ENCODE measurements at places on chromosomes 7 and 10. TPM values are rescaled to one million over a fixed set of nuclear protein-coding genes. Genes with fewer than 3 reads are reported as not detected.

DNA sequence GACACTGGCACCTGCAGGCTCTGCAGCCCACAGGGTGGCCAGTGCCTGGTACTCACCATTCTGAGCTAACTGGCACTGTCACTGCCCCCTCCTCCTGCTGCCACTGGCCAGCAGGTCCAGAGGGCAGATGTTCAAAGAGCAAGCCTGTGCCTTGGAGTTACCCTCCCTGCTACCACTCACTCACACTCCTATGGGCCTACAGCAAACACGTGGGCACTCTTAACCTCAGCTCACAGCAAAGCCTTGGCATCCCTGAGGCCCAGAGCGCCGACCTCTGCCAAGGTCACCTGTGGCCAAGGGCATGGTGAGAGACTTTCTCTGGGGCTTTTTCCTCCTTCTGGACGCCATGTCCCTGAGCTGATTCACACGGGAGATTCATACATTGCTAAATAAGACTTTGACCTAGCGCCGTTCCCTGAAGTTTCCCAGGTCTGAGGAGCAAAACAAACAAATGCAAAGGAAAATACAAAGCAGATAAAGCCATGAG, 270.0 kb upstream of the PPP2R2D start:
- no peak for DNase-seq

- no peak for DNase-seq
These were observed 429.4 kb upstream of the AKR1E2 start for GRCh38 chr10:4396401-4397283.

- DNase-seq, result no peak
These were observed 47.4 kb downstream of the MTPN start for GRCh38 chr7:135929722-135930141.

DNA sequence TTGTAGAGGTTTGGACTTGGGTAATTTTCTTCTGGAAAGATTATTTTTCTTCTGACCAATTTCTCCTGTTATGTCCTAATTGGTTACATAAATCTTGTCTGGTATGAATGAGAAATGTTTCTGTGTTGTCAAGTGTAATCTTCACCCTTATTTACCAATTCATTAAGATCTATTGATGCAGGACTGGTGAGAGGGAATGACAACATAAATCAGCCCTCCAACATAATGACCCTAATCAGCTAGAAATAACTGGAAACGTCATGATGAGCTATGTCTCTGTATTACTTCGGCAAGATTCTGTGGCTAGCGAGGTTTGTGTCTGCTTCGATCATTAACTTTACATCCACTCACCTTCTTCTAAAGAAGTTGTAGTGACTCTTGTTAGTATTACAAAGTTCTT, 3.5 kb downstream of the FOXP2 start:
- DNase-seq, result no peak

DNA sequence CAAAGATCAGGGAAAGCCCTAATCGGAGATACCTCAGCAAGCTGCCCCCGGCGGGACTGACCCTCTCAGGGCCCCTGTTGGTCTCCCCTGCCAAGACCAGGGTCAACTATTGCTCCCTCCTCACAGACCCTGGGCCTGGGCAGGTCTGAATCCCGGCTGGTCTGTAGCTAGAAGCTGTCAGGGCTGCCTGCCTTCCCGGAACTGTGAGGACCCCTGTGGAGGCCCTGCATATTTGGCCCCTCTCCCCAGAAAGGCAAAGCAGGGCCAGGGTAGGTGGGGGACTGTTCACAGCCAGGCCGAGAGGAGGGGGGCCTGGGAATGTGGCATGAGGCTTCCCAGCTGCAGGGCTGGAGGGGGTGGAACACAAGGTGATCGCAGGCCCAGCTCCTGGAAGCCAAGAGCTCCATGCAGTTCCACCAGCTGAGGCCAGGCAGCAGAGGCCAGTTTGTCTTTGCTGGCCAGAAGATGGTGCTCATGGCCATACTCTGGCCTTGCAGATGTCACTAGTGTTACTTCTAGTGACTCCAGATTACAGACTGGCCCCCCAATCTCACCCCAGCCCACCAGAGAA, 24.1 kb downstream of the TBATA start:
- peak; percentile 45 for DNase-seq

GRCh38 chr10:24170199-24170598, 38.7 kb upstream of the KIAA1217 start:
- no peak for DNase-seq

GRCh38 chr10:35307297-35307696, 29.0 kb upstream of the CCNY start:
- no peak for DNase-seq

- peak; percentile 58 for DNase-seq
These were observed 40.1 kb upstream of the CFAP46 start for GRCh38 chr10:132982301-132982989.

GRCh38 chr10:124693801-124694416, 50.3 kb downstream of the FAM53B start:
- DNase-seq, result peak; percentile 83

DNA sequence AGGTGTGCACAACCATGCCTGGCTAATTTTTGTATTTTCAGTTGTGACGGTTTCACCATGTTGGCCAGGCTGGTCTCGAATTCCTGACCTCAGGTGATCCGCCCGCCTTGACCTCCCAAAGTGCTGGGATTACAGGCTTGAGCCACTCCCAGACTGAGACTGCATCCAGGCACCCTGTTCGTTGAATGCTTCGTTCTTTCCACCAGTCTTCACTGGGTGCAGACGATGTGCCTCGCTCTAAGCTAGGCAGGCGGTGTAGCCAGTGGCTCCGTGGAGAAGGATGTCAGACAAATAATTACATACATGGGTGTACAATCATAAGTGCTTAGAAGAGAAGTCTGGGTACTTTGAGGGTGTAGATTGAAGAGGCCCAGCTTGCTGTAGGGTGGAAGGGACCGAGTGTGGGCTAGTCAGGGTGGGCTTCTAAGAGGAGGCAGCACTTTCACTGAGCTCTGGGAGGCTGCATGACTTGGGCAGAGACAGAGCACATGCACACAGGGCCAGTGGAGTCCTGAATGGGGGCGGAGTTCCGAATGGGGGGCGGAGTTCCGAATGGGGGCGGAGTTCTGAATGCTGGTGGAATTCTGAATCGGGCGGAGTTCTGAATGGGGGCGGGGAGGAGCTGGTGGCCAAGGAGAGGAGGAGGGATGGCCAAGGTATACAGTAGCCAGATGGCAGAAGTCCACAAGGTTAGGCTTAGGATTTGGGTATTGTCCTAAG, 74.3 kb downstream of the COL26A1 start:
- peak; percentile 33 for DNase-seq

DNA sequence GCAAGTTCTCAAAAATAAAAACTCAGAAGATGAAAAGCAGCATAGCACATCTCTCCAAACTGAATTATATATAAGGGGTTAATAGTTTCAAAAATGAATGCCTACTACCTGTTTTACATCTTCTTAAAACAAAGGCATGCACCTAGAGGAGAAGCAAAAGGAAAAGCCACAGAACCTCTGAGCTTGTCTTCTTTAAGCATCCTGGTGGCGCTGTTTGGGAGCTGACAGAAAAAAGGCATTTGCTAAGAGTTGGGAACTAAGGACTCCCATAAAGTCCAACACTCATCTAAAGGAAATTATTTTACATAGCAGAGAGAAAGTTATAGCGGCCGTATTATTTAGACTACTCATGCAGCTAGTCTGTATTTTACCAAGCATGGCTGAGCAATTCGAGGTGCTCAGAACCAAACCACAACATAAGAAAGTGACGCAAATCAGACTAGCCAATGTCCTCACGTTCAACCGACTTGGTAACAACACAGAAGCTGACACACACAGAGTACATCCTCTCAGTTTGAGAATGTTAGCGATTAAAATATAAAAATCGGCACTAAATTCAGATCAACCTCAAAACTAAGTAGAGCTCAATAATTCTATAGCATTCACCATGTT, 38.8 kb downstream of the PTN start:
- DNase-seq, result peak; percentile 20

DNA sequence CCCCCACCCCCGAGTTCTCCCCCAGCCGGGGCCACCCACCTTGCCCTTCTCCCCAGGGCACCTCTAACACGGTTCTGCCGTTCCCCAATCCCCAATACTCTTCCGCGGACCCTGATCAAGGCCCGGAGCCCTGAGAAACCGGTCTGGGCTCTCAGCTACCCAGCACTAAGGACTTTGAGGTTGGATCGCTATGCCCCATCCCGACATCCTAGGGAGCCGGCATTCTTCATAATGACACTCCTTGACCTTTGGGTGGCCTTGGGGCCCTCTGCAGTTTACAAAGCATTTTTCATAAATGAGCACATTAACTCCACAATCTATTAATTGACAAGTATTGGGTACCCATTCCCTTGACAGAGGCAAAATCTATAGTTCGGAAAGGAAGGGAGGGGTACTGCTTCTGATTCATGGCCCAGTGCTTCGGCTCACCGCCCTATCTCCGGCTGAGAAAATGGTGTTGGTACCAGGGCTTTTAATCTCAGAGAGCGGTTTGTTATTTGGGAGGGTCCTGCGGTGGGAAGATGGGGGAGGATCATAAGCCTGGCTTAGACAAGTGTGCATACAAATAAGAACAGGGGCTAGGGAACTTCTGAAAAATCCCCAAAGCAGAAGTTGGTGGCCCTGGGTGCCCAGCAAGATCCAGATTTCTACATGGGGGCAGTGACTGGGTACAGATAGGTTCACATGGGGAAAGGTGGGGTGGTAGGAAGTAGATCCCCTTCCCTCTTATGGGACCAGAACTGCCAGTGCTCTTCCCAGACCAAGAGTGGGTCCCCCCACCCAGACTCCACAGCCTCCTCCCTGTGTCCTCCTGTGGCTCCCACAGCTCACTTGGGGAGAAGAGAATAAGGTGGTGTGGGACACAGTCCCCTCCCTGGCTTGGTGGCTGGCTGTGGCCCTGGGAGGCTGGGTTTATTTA, 3.2 kb downstream of the IMPDH1 start:
- no peak for DNase-seq

DNA sequence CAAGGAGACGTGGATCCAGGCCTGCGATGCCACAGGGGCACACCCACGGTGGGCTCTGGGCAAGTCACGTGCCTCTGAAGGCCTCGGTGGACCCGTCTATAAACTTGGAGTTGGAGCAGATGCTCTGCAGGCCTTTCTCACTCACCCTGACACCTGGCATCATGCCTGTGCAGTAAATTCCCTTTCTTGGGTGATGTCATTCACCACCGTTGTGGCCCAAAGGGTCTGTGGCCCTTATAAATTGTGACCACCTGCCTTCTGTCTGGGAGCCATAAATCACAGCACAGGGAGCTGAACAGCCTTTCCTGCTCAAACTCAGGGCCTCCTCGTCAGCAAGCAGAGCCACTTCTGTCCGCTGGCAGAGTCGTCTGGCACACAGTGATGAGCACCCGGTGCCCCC, 52.2 kb downstream of the GPAM start:
- peak; percentile 71 for DNase-seq

- DNase-seq, result no peak
These were observed 21.4 kb upstream of the CHST12 start for GRCh38 chr7:2381881-2382509.

DNA sequence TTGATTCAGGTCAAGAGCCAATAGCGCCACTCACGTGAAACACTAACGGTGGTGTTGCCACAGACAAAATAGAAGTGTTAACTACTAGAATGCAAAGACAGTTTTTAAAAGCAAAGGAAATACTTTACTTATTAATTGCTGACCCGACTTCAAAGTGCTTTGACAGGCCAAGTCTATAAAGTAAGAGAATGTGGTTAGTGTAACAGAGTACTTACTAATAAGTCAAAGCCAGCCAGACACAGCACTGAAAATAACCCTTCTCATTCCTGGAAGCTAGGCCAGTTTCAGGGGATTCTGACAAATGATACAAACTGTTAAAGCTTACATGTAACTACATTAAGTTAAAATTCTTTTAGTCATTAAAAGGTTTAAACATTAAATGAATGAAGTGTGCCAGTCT, 50.3 kb downstream of the ENO4 start:
- DNase-seq, result peak; percentile 84

- no peak for DNase-seq
These were observed 30.1 kb downstream of the C10orf90 start for GRCh38 chr10:126640401-126640800.

GRCh38 chr7:107959527-107959898, 43.4 kb downstream of the LAMB1 start:
- no peak for DNase-seq

GRCh38 chr7:117859246-117859812, 13.9 kb downstream of the CTTNBP2 start:
- no peak for DNase-seq

- DNase-seq, result no peak
These were observed 722.8 kb downstream of the AUTS2 start for GRCh38 chr7:70321016-70321590.

DNA sequence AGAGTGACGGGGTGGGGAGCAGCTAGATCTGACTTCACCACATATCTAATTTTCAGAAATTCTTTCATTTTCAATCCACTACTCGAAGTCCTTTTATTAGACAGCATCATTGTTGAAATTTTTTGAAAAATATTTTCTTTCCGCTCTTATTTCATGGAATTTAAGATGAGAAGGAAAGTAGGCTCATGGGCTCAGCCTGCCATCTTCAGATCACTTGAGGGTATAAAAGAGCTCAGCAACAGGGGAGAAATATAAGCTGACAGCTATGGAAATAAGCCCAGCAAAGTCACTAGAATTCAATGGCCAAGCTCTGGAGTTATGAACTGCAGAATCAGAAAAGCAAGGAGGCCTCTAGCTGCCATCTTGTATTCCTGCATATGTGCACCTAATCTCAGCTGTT, 389.1 kb downstream of the XPNPEP1 start:
- DNase-seq, result no peak

DNA sequence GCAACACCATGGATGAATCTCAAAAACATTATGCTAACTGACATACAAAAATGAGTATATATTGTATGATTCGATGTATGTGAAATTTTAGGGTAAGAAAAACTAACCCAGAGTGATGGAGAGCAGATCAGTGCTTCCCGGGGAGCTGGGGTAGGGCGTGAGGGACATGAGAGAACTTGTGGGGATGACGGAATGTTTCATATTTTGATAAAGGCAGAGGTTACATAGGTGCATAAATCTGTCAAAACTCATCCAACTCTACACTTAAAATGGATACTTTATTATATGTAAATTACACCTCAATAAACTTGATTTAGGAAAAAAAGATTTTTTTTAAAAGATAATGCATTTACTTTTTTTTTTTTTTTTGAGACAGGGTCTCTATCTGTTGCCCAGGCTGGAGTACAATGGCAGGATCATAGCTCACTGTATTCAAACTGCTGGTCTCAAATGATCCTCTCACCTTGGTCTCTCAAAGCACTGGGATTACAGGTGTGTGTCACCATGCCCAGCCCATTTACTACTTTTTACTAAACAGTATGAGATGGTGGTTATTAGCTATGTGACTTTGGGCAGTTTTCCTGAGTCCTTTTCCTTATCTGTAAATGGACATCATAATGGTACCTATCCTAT, 13.7 kb downstream of the RHEB start:
- no peak for DNase-seq

Gene GNG11
- 45.0 TPM for polyA plus RNA-seq

Gene CYP3A4
- 0.37 TPM for polyA plus RNA-seq

Gene NPC1L1
- polyA plus RNA-seq, result 2.4 TPM

Gene SH2D4B
- not detected for polyA plus RNA-seq

Gene CCL26
- not detected for polyA plus RNA-seq

Gene LRRC18
- not detected for polyA plus RNA-seq

Gene ENTPD1
- 5.2 TPM for polyA plus RNA-seq

Gene GATA3
- 45.9 TPM for polyA plus RNA-seq

Gene REEP3
- polyA plus RNA-seq, result 12.7 TPM

Gene TLX1
- polyA plus RNA-seq, result not detected

Gene SAMD9L
- 4.5 TPM for polyA plus RNA-seq

Gene MYOZ1
- polyA plus RNA-seq, result 9.2 TPM
